Spinal cord (tissue), 10 donors: ENCODE measurements at places on chromosomes 12 and 14. TPM values are rescaled to one million over a fixed set of nuclear protein-coding genes. Genes with fewer than 3 reads are reported as not detected.

GRCh38 chr12:103809154-103809553, 31.9 kb downstream of the NT5DC3 start:
- DNase-seq, result no peak

- no peak for DNase-seq
These were observed 125.4 kb downstream of the SAMD4A start for GRCh38 chr14:54692284-54692772.

- no peak for DNase-seq
These were observed 650 bp upstream of the PTGER2 start for GRCh38 chr14:52313462-52313861.

DNA sequence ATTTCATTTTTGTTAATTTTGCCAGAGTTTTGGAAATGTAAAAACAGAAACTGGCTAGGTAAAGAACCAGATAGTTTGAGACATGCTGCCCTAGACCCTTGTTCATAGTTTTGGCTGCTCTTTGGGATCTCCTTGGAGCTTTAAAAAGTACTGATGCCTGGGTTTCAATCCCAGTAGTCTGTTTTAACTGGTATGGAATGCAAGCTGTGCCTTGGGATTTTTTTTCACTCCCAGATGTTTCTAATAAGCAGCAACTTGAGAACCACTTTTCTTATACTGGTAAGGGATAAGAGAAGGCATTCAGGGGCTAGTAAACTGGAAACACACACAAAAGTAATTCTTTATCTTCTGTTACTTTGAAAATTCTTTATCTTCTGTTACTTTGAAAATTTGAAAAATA, 18.8 kb downstream of the SLC35F4 start:
- no peak for DNase-seq

GRCh38 chr14:75081660-75082229, 12.3 kb downstream of the ZC2HC1C start:
- DNase-seq, result no peak

- DNase-seq, result no peak
These were observed 128.5 kb downstream of the HMGA2 start for GRCh38 chr12:65952737-65953209.

- no peak for DNase-seq
These were observed 33.7 kb downstream of the ITPK1 start for GRCh38 chr14:93081876-93082570.

DEGS2 gene
- total RNA-seq, result 3.0 TPM

AMIGO2 gene
- 5.6 TPM for total RNA-seq

- DNase-seq, result no peak
These were observed 94.4 kb upstream of the VRK1 start for GRCh38 chr14:96702831-96703230.

GRCh38 chr12:119338593-119339363, 4.2 kb downstream of the CCDC60 start:
- no peak for DNase-seq

DNA sequence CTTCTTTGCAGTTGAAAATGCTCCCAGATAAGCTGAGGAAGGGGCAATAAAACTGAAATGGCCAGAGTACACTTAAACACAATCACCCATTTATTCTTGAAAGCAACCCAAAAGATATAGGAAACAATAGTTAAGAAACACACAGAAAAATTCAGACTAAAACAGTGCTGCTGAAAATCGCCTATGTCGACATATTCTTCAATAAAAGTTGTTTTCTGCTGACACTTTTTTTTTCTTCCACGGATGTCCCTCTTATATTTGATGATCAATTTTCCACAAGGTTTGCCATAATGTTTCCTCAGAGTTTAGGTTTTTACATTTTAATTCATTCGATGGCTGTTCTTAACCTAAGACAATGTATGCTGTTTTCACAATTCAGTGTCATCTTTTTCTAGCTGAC, 74.2 kb downstream of the TPH2 start:
- DNase-seq, result no peak

DNA sequence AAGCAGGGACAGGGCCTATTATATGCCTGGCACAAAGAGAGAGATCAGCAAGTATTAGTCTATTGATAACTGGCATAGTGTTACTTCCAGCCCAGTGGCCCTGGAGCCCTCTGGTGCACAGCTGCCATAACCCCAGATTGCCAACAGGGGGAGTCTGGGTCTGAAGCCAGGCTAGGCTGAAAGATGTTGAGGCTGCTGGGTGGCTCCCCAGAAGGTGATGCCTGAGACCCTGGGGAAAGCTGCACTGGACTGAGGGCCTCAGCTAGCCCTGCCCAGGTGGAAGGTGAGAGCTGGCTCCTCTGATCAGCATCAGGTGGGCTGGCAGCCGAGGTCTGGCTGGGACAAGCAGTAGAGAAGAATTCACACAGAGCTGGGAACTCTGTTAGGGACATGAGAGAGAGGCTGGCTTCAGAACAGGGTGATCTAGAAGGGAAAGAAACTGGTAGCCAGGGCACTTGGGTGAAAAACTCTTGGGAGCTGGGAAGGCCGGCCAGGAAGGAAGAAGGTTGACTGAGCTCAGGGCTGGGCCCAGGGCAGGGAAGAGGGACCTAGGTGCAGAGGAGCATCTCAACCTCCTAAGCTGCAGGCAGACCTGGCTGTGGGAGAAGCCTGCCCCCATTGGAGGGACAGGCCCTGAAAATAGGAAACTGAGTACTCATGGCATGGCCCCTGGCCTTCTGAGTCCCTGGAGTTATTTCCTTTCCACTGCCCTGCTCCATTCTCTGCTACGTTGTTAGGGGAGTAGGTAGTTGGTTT, 3.9 kb downstream of the GZMH start:
- no peak for DNase-seq

DNA sequence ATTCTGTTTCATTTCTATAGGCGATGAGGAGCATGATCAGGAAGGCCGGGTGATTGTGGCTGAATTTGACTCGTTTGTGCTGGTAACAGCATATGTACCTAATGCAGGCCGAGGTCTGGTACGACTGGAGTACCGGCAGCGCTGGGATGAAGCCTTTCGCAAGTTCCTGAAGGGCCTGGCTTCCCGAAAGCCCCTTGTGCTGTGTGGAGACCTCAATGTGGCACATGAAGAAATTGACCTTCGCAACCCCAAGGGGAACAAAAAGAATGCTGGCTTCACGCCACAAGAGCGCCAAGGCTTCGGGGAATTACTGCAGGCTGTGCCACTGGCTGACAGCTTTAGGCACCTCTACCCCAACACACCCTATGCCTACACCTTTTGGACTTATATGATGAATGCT, 1.9 kb downstream of the APEX1 start:
- no peak for DNase-seq

LRP1-AS gene
- total RNA-seq, result not detected

- no peak for DNase-seq
These were observed 46.6 kb downstream of the KSR2 start for GRCh38 chr12:117921929-117922777.

DLGAP5 gene
- total RNA-seq, result 14.4 TPM

DNA sequence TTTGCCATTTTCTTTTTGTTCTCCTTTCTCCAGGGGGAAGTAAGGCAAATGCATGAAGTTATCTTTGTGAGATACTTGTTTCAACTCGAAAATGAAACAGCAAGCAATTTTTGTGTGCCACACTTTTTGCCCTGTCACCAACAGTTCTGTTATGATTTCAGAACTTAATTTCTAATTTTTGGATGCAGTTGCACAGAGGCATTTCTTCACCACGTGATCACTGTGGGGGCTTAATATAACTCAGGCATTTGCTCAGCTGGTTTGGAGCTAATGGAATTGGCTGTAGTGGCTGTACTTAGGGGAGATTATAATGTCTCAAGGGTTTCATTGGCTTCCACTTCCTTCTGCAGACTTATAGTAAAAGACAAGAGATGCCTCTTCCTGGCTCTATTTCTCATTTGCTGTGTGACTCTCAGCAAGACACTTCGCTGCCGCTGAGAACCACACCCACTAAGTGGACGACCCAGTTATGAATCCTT, 452.4 kb downstream of the RAD51B start:
- DNase-seq, result no peak

GRCh38 chr14:72479461-72479931, 414.4 kb downstream of the DPF3 start:
- DNase-seq, result no peak

DNA sequence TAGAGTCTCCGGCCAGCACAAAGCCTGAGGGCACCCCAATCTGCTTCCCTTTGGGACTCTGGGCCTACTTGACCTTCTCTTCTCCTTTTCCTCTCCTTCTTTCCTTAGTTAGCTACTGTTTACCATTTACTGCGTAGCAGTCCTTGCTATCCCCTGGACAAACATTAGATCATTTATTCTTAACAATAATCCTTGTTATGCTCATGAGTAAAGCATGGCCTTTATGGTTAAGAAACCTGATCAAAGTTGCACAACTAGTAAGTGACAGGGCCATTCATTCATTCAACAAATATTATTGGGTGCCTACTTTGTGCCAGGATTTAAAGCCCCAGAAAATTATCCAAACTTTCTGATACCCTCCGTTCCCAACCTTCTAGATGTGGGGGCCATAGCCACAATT, 3.2 kb upstream of the HDAC7 start:
- no peak for DNase-seq

DNA sequence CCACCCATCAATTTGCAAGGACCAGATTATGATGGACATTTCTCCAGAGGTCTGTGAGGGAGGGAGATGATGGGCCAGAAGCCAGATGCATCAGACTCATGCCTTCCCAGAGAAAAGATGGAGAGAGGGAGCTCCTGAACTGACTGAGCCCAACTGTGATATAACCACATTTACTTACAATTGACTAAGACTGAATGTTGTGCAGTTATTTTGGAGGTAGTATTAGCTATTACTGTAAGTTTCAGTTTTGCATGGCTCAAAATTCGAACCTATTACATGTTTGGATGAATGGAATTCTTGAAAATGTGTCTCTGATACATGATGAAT, 211.1 kb upstream of the SFSWAP start:
- DNase-seq, result no peak

DNA sequence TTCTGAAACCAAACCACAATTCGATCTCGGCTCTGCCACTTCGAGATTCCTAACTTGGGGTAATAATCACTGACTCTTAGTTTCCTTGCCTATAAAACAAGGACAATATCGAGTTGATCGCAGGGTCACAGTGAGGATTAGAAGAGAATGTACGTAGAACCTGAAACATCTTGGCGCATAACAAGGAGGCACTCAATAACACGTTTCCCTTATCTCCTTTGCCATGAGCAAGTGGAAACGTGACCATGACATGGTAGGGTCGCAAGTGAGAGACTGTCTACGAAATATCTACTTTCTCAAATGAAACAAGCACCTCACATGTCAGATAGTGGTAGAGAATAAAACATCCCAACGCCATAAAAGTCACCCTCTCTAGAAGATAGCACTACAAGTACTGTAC, 2.3 kb downstream of the DICER1 start:
- DNase-seq, result no peak

TMEM63C gene
- total RNA-seq, result 4.5 TPM

GRCh38 chr12:32589165-32589865, 89.8 kb upstream of the DNM1L start:
- DNase-seq, result no peak

DNA sequence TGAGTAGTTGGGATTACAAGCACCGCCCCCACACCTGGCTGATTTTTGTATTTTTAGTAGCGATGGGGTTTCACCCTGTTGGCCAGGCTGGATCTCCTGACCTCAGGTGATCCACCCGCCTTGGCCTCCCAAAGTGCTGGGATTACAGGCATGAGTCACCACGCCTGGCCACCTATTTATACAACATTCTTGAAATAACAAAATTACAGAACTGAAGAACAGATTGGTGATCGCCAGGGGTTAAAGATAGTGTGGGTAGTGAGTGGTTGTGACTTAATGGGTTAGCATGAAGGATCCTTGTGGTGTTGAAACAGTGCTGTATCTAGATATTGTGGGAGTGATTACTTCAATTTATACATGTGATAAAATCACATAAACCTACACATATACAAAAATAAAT, 7.4 kb downstream of the GLIPR1L1 start:
- DNase-seq, result no peak

DNA sequence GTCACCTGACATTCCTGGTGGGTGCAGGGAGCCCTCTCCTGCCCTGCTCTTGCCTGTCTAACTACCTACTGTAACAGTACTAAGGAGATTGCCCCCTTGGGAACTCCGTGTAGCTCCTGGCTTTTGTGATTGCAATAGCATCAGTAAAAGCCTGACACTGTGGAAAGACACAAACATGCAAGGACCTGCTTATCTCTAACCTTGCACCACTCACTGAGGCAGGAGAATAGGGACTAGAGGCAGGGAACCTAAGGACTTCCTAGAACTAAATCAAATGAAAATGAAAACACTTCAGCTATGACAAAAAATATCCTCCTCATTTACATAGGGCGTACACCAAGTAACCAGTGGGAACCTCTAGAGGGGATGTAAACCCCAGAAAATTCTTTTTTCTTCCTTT, 28.5 kb downstream of the TUBA1A start:
- no peak for DNase-seq

MGST1 gene
- total RNA-seq, result 20.3 TPM

DNA sequence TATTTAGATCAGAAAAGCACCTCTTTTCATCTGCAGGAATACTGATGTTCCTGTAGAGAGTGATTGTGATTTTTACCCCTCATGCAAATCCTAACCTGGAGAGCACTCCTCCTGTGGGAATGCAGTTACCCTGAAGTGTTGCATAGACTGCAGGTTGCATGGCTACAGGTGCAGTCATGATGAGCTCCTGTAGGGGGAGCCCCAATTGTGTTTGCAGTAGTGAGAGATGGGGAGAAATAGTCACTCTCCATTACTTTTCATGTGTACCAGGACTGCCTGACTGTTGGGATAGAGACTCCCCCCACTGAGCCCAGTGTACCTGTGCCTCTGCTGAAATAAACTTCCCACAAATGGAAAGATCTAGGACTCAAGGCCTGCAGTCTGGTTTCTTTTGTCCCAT, 1086.5 kb downstream of the SLC6A15 start:
- no peak for DNase-seq

GRCh38 chr12:69490920-69491643, 20.9 kb downstream of the FRS2 start:
- DNase-seq, result no peak

DNA sequence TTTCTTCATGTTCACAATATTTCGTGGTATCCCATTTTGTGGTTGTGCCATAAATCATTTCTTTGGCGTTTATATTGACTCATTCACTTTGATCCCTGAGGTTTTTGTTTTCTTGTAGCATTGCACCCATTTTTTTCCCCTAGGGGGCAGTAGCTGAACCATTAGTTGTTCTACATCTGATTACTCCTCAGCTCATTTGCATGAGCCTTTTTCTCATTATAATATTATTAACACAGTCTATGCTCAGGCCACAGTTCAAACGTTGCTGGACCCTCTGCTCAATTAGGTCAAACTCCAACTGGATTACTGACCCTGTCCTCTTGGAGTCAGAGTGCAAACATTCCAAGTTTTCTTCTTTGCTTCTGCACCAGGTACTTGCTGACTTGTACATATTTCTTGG, 475.4 kb upstream of the SEL1L start:
- no peak for DNase-seq

DNA sequence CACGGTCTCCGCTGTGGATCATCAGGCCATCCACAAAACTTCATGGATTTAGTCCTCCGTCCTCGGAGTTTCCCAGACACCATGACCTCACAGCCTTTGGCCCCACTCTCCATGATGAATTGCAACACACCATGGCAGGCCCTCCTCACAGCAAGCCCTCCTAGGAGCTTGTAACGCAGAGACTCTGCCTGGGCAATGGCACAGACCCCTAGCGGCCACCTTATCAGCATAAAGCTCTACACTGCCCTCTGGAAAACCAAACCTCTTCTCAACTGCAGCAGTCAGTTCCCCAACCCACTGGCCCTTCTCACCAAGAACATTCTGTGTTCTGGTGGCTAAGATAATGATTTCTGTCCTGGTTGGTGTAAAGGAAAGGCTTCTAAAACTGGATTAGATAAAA, 238.4 kb upstream of the USP15 start:
- no peak for DNase-seq

GRCh38 chr14:62592877-62593276, 452.4 kb downstream of the KCNH5 start:
- DNase-seq, result no peak
